ENCODE measurements at places on chromosomes 7 and 10.

DNA sequence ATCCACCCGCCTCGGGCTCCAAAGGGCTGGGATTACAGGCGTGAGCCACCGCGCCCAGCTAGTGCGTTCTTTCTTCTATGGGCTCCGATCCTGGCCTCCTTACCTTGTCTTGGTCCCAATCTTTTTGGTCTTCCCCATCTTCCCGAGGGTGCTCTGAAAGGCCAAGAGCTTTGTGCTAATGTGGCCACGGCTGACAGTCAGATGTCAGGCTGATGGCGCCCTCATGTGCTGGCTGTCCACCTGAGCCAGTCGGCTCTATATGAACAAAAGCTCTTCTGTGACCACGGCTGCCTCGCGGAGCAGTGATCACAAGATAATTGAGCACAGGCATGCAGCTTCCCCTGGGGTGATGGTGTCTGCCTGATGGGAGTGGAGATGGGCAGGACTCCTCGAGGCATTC is 11.0 kb upstream of the AHCYL2 start:
- DNase-seq = no peak

DNA sequence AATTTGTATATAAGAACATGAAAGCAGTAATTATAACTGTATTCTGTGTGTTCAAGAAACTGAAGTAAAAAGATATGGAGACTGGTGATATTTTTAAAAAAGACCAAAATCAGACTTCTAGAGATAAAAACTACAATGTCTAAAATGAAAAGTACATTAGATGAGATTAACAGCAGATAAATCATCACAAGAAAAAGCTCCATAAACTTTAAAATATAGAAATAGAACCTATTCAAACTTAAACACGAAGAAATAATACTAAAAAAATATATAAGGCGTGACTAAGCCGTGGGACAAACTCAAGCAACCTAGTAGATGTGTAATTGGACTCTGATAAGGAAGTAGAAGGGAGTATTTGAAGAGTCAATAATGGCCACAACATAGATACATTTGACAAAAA is 189.1 kb upstream of the ZMIZ1 start:
- DNase-seq = no peak

GRCh38 chr7:44823255-44823781 is 24.6 kb downstream of the H2AZ2 start:
- DNase-seq = no peak

DNA sequence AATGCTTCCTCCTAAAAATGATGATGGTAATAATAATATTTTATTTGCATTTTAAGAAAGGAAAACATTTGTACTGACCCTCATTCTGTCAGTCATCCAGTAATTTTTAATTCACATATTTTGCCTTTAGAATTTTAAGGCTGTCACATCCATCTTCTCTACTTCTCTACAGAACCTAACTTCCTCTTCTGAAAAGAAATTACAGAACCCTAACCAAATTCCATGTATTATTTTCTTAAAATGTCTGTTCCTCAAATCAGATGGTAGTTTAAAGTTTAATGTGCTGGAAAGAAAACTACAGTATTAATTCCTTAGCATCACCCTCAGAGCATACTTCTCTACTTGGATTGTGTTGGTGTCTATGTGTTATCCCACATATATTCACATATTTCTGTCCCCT is 9.0 kb downstream of the PIK3CG start:
- DNase-seq = no peak

DNA sequence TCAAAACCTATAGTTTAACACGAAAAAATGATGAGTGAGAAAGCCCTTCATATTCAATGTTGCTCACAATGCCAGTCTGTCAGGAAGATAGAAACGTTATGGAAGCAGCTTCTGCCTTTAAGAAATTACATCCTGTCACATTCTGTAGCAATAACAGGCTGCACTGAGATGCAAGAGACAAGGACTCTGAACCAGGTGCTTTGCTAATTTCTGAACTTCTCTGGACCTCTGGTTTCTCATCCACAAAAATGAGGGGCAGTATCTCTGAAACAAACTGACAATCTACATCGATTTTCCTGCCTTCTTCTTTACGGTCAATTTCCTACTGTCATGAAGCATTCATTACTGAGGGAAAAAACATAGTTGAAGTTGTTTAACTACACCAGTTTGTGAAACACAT is 234.0 kb downstream of the SNX13 start:
- DNase-seq = no peak

DNA sequence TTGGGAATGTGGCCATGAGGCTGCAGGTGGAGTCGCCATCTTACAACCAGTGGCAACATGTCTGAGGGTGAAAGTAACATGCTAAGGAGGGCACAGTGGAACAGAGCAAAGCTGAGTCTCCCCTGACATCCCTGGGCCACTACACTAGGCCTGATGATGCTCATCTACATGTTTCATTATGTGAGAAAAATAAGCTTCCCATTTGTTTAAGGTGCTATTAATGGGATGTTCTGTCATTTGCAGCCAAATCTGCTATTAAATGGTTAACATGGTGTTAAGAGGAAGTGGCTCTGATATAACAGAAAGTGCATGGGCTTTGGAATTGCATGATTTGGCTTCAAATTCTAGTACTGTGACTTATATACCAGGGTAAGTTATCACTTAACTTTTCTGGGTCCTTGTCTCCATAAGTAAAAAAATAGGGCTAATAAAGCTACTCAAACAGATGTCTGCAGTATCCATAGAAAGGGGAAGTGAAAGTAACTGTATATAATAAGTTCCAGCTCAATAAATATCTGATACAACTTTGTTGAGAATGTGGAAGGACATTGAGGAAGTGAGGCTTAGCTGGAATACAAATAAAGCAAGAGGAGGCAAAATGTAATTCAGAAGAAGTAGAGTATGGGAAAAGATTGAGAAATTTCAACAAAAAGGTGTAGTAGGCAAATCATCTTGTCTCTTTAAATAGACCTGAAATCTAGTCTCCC is 158.9 kb downstream of the RTKN2 start:
- no peak for DNase-seq
